Suprapubic skin (tissue), 4 donors: ENCODE measurements at places on chromosomes 5 and 9.
A peak's percentile ranks its signal among the peaks of the same experiment; 100 is the strongest.

GRCh38 chr5:90134892-90135291 is 274.7 kb downstream of the CETN3 start:
- no peak for DNase-seq

DNA sequence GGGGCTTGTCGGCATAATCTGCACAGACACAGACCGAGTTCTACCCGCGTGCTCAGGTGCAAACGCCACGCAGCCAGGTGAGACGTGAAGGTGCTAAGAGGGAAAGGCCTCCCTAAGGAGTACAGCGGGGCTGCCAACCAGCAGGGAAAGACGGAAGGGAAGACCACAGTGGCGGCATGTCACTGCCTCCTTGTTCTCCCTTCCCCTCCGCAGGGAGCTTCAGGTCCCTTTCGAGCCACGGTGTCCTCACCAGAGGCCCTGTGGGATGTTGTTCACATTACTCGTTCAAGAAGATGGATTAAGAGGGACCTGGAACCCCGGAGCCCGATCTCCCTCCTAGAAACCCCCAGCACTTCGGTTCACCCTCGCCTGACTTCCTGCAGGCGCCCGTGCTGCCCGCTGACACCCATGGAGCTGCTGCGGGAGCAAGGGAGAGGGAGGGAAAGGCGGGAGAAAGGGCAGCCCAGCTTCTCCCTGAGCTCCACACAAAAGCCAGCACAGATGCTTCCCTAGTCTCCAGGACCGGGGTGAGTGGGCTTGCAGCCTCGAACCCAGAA is 686 bp downstream of the BRD9 start:
- DNase-seq, result no peak

DNA sequence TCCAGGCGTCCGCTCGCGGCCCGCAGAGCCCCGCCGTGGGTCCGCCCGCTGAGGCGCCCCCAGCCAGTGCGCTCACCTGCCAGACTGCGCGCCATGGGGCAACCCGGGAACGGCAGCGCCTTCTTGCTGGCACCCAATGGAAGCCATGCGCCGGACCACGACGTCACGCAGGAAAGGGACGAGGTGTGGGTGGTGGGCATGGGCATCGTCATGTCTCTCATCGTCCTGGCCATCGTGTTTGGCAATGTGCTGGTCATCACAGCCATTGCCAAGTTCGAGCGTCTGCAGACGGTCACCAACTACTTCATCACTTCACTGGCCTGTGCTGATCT is 294 bp downstream of the ADRB2 start:
- no peak for DNase-seq

DNA sequence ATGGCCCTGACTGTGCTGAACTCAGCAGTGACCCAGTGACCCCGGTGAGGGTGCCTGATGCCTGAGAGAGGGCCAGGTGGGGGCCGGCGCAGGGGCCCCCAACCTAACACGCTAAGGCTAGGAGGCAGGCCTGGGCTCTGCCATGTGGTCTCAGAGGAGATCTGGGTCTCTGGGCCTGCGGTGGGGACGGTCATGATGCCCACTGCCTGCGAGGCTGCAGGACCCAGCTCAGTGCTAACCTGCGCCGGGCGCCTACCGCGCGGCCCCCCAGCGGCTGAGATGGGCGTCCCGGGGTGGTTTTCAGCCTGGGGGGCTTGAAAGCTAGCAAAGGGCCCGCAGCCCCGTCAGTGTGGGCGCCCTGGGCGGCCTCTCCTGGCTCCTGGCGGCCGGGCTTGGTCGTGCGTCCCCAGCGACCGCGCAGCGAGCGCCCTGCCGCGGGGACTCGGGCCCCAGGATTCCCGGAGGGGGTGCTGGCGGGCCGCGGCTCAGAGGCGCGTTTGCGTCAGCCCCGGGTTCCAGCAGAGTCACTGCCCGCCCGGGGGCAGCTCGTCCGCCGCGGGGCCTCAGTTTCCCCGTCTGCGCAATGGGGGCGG is 2.5 kb downstream of the EGFL7 start:
- DNase-seq, result no peak

DNA sequence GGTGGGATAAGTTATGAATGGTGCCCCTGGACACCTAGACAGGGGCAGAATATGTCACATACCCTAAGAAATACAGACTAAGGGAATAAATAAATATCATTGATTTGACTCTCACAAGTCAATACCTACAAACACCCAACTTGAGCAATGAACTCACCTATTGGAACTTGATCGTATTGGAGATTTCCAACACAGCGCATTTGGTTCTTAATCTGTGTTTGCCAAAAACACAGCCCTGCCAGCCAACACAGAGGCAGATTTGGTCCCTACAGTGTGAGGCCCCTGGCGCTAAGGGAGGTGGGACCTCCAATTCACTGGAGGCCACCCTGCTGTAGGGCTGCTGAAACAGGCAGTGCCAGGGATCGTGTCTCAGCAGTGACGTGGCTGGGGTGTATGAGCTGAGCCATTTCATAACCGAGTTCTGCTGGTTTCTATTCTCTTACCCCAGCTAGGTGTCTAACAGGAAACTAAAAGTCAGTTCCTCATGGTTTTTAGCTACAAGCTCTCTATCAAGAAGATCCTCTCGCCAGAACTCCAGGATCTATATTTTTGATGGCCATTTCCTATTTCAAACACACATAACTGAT is 84.5 kb downstream of the SLC1A1 start:
- no peak for DNase-seq

DNA sequence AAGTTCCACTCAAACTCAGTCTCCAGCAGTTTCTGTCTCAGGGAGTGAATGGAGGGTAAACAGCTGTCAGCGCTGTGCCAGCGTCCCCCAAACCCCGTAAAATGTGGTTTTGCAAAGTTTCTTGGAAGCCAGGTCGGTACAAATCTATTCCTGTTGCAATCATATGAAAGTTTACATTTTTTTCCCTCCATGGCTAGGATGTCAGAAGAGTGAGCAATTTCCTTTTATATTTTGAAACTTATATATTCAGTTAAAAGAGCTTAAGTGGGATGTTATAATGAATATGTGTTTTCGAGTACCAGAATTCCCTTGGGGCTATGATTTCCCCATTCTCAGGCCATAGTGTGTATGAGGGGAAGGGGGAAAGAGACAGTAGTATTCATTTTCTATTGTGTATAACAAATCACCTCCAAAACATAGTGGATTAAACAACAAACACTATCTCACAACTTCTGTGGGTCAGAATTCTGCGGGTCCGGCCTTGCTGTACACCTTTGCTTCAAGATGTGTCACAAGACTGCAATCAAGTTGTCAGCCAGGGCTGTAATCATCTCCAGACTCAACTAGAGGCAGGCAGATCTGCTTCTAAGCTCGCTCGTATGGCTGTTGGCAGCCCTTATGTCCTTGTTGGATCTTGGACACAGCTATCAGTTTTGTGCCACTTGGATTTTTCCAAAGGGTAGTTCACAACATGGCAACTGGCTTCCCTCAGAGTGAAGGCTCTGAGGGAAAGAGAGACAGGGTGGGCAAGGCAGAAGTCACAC is 107.4 kb downstream of the SNX18 start:
- no peak for DNase-seq

DNA sequence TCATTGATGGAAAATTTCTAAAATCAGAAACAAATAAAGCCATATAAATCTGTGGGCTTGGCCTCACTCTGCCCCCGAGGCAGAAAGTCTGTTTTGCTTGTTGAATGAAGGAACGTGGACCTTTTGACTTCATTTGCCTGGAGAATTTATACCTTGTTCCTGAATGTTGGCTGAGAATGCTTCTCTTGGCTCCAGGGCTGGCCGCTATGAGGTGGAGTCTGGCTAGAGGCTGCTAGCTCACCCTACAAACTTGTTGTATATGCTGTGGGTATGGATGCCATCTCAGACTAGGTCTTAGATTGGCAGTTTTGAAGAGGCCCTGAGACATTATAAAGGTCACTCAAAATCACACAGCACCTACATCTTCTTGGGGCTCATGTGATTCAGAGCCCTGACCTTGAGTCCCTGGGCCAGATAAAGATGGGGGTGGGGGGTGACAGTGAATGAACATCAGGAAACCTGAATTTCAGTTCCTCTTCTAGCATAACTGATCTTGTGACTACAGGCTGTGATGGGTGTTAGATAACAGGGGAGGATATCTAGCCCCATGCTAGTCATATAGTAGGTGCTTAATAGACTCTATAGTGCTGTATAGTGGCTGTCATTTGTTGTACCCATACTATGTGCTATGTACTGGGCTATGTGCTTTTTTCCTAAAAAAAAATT is 2.8 kb downstream of the GM2A start:
- peak; percentile 20 for DNase-seq

- DNase-seq, result no peak
These were observed 21.4 kb downstream of the KIF2A start for GRCh38 chr5:62327138-62328053.

DNA sequence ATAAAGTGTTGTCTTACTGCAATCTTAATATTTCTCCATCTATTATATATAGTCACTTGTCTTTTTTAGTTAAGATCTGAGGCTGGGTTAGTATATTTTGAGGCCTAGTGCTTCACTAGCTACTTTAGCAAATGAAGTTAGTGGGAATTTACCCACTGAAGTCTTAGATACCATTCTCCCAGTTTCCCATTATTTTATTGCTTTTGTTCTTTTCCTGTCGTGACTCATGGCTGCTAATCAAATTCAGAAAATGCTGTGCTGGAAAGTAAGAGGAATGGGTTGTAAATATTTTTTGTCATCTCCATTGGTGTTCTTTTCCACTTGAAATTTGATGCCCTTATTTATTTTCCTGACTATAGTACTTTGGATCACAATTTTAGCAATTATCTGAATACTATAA is 14.2 kb downstream of the TCERG1 start:
- no peak for DNase-seq

DNA sequence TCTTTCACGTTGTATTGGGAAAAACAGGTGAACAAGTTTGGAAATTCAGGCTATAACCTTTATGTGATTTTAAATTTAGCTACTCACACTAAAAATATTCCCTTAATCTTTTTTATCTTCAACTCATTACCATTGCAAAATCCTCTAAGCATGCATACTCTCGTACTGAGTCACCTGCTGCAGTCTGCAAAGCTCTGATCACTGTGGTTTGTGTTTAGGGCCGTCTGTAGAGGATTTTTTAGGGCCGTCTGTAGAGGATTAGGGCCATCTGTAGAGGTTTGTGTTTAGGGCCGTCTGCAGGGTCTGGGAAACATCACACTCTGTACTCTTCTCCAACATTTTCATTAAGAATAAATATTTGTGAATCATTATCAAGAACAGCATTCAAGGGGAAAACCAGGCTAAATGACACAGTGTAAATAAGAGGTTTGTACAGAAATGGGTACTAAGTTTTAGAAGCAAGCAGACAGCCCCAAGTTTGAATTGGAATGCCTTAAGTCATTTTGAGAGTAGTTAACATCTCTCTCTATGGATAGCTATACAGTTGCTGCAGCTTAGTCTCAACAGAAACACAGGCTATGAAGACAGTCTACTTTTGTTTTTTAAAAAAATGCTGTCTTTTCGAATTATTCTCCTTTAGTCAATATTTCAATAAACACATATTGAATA is 155.0 kb upstream of the TSLP start:
- no peak for DNase-seq

GRCh38 chr5:77983482-77984199 is 207.5 kb upstream of the TBCA start:
- DNase-seq, result no peak

- DNase-seq, result no peak
These were observed 825.0 kb downstream of the TLR4 start for GRCh38 chr9:118529210-118529609.

DNA sequence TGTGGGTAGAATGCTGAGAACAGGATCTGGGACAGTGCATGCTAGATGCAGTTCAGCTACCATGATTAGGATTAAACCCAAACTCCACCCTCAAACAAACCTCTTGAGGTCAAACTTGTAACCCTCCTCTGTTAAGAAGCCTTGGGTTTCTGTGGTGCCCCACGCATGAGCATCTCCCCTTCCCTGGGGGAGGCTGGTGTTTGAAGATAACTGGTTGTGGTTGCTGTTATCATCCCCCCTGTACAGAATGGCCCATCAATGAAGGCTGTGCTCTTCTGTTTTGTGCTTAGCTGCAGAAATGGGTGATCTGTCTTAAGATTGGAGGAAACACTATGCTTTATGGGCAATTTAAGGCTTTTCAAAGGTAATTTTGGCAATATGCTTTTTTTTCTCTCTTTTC is 4.4 kb upstream of the DAB2IP start:
- DNase-seq, result no peak

DNA sequence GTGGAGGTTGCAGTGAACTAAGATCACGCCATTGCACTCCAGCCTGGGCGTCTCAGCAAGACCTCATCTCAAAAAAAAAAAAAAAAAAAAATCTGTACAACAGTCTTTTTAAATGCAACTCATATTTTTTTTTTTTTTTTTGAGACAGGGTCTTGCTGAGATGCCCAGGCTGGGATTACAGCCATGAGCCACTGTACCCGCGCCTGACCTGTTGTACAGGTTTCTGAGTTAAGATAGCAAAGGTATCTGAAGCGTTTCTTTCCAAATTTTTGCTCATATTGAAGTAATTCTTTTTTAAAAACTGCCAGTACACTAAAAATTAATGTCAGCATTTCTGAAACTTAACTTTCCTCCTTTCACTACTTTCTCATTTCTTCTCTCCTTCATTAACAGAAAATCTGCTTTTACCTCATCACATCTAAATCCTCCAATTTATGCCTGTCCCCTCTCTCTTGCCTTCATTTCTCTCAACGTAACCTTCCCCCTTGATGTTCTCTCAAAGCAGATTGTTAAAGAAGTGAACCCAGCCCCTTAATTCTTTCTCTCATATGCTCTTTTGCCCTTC is 3.3 kb upstream of the SNX24 start:
- DNase-seq, result no peak

- no peak for DNase-seq
These were observed 516.1 kb downstream of the EFNA5 start for GRCh38 chr5:107154593-107154992.

GRCh38 chr9:105150991-105151685 is 93.3 kb upstream of the SLC44A1 start:
- no peak for DNase-seq

- no peak for DNase-seq
These were observed 943 bp downstream of the NOP16 start for GRCh38 chr5:176387384-176387925.
